ENCODE measurements at places on chromosomes 7 and 10.

DNA sequence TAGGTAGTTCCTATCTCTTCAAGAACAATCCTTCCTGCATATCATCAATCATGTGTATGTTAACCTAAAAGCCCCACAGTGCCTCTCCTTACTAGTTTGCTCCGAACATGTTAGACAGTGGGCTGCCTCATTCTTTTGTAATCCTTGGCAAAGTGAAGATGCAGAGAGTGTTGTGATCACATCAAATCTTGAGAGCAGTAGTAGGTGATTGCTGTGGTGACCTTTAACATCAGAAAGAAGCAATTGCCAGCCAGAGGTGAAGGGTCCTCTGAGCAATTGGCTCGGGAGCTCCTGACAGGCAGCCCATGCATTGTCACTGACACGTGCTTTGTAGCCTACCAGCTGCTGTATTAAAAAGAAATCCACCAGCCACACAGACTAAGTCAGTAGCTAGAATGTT lies 19.6 kb upstream of the GSTK1 start:
- DNase-seq, result no peak

GRCh38 chr10:102814873-102815661 lies 22.1 kb downstream of the CYP17A1 start:
- no peak for DNase-seq

DNA sequence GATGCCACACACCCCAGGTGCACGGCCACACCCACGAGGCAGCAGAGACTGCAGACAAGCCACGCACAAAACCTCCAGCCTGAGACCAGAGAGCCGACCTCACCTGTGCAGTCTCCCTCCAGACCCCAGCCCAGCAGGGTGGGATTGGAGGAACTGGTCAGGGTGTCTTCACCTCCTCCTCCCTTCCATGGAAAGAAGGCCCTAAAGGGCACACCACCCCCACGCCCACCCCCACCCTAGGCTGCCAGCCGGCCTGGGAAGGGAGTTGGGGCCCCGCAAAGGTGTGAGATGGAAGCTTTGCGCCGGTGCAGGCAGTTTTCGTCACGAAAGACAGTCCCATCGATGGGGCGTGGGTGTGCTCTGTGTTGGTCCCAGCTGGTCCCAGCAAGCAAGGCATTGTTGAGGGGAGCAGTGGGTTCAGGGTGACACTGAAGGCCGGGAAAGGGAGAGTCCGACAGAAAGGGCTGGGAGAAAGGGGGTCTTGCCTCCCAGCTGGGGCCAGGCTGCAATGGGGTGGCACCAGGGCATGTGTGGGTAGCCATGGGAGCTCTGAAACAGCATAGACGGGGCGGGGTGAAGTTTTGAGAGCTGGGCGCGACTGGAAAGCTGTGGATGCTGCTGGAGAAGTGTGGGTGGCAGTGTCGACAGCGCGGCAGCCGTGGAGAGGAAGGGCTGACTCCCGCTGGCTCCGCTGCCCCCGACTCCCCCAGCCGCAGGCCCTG lies 349.2 kb downstream of the GLRX3 start:
- DNase-seq, result no peak

DNA sequence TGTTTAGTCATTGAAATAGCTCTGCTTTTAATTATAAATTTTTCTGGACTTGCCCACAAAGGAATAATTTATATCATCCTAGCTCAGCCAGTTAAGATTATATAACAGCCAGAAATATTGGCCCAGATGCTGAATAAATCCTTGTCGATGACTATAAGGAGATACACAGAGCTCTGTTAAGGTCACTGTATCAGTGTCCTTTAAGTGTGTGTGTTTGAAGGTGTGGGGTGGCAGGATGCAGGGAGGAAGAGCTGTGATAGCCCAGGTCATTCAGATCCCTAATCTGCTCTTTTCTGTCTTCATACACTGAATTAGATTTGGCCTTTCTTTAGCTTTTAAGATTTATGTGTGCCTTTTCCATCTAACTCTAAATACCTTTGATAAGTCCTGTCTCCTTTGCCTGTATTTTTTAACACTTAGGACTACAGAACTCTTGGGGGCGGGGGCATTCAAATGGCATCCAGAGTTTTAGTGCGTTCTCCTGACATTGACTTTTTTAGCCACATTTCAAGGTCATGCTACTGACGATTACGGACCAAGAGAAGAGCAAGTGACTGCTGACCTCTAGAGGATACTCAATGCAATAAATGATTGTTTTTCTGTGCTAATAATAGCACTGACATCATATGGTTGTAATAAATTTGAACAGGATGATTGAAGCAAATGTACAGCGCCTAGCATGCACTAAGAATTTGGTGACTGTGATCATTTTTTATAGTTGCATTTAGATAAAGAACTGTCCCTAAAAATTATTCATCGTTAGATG lies 172.3 kb downstream of the CACNB2 start:
- DNase-seq, result no peak

- no peak for DNase-seq
Observed at GRCh38 chr7:148397551-148397950, 193.0 kb upstream of the C7orf33 start.

- DNase-seq, result no peak
Observed at GRCh38 chr10:77226853-77227565, 410.6 kb downstream of the KCNMA1 start.

GRCh38 chr7:33868166-33868565 lies 37.2 kb upstream of the BMPER start:
- DNase-seq, result no peak

GRCh38 chr7:135716677-135717238 lies 11.2 kb downstream of the SLC13A4 start:
- DNase-seq, result peak; percentile 81

GRCh38 chr10:75209086-75209920 lies 1.3 kb upstream of the VDAC2 start:
- no peak for DNase-seq

GRCh38 chr7:132941905-132942304 lies 140.0 kb downstream of the CHCHD3 start:
- no peak for DNase-seq

DNA sequence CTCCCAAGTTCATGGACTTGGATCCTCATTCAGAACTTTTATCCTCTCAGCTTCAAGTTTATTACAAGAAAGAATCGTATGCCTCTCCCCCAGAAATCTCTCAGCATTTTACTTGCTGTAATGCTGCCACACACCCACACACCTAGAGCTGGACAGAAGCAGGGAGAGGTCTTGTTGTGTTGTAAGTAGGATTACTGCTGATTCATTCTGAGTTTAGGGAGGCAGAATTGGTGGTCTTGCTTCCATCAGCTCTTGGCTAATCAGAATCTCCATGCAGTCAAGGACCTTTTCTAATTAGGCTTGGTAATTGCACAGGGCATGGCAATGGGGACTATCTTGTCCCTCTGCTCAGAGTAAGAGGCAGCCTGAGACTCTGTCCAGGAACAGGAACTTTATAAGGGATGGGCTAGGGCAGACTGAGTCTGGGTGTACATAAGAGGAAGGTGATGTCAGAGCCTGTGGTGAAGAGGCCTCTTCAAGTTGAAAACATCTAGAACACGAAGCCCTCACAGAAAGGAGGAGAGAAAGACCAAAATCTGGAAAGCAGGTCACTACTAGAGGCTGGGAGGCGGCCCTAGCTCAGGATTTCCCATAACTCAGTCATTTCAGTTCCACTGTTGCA lies 7.0 kb upstream of the PTPRE start:
- DNase-seq, result no peak

DNA sequence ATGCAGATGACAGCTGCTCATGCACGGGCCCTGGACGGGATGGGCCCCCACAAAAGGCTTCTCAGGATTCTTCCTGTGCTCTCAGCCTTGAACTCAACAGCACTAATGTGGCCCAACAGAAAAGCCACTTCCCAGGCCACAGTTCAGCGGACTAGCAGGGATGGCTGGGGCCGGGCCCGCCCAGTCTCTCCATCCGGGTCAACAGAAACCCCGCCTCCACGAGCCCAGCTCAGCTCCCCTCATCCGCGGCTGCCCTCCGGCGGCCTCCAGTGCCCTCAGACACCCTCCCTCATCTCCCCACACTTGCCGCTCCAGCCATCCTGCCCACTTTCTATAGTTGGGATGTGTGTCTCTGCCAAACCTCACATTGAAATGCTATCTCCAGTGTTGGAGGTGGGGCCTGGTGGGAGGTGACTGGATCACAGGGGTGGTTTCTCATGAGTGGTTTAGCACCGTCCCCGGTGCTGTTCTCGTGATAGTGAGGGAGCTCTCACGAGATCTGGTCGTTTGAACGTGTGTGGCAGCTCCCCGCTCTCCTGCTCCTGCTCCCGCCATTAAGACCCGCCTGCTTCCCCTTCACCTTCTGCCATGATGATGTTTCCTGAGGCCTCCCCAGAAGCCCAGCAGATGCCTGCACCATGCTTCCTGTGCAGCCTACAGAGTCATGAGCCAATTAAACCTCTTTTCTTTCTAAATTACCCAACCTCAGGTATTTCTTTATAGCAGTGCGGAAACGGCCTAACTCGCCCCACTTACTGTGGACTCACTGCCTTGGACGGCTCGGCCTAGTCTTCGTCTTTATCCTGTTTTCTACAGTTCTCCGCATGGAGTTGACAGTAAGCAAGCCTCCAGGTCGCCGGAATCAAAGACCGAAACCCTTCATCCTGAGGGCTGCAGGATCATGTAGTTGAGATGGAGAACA lies 169.9 kb upstream of the RNF32 start:
- DNase-seq, result no peak

DNA sequence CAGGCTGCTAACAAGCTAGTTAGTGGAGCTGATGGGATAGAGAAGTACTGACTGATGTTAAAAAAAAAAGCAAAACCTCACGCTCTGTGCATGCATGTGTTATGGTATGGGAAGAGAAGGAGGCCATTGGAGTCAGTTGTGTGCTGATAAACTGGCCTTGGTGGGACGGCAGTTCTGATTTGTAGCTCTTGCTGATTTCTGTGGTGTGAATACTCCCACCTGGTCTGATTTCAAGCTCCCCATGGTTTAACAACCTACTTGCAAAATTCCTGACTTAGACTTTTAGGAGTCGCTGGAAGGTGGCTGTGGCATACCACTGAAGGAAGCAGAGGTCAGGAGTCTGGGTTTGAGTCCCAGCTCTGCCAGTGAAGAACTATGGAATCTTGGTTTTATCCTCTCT lies 15.2 kb downstream of the CAMK1D start:
- DNase-seq, result no peak

GRCh38 chr10:124157271-124157681 lies 63.9 kb upstream of the CHST15 start:
- no peak for DNase-seq

GRCh38 chr7:24284699-24285506 lies 913 bp downstream of the NPY start:
- DNase-seq, result no peak

DNA sequence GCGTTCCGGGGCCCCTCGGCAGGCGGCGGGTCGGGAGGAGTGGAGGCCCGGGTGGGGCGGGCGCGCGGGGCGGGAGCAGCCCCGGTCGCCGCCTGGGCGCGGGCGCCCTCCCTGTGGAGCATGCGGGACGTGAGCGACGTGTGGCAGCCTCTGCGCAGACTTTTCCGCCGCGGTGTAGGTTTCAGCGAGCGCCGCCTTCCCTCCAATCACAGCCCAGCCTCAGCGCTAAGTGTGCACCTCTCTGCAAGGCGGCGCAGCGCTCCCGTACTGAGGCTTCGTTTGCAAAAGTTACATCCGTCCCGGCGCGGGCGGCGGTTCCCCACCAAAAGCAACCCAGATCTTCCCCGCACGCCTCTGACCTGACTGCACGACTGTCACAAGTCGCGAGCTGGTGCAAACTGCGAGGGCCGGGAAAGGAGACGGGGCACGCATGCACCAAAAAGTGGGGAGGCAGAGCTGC lies 1.2 kb upstream of the PFKFB3 start:
- DNase-seq, result no peak

DNA sequence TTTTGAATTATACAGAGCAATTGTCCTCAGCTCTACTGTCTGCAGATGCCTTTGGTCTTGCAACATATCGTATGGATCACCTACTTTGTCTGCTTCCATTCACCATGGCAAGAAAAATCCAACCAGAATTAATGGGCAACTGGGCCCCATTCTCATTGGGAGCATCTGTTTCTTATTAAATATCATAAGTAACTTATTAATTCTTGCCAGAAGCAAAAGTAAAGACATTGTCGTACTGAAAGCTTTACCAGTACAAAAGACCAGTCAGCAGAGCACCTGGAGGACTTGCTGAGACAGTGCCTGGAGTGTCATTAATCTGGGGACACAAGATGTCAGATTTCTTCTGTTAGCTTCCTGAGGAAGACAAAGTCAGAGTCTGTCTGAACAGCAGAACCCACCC lies 404.5 kb downstream of the INHBA start:
- no peak for DNase-seq

DNA sequence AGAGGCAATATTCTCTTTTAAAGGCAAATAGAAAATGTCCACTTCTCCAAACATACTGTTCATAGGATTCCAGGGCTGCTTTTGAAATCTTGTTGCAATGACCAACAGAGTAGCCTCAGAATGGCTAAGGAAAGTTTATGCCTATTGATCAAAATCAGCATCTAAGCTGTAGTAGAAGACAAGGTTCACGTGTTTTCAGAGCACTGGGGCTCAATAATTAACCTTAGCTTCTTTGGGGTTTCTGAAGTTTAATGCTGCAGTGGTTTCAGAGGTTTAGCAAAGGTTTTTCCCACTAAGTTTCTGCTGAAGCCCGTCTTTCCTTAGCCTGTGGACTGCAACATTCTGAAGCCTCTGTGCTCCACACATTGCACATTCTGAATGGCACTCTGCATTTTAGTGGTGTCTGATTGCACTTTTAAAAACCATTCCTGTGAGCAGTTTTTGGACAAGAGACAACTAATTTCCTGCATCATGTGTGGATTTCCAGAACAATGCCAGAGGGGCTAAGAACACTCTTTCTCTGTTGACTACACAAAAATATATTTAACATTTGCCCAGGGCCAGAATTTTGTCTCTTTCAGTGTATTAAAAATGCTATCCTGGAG lies 342.5 kb downstream of the PTEN start:
- no peak for DNase-seq

GRCh38 chr10:61336831-61337230 lies 116.3 kb downstream of the TMEM26 start:
- DNase-seq, result no peak

- DNase-seq, result no peak
Observed at GRCh38 chr10:114283091-114283490, 44.0 kb downstream of the VWA2 start.

DNA sequence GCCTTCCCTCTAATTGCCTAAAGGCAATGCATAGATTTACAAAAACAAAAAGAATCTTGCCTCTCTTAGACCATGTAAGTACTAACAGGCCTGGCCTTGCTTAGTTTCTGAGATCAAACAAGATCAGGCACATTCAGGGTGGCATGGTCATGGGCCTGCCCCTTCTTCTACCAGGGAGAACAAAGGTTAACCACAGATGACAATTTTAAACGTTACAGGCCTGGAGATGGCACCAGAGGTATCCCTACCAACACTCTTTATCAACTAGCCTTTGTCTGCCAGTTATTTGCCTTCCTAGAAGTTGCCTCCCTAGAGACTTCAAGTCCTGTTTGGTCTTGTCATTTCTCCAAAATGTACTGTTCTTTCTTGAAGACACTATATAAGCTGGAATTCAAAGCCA lies 252.6 kb downstream of the DOCK4 start:
- DNase-seq, result peak; percentile 35

DNA sequence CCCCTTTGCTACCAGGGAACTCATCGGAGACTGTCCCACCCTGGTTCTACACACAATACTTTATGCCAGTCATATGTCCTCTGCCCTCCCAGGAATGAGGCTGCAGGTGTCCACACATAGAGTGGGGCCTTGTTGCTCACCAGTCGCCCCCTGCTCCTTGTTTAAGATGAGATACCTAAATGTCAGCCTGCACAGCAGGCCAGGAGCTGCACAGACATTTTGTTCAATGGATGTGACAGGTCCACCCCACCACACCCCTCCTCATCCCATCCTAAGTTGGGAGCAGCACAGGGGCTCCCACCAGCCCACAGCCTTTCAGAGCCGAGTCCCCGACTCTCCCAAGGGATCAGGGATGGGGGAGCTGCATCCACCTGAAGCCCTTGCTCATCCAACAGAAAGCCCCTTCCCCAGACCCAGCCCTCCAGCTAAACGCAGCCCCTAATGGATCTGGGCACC lies 6.2 kb upstream of the GRID1 start:
- DNase-seq, result no peak
